Activated CD4-positive, alpha-beta T cell treated with anti-CD3 and anti-CD28 coated beads, Interleukin-10, Interleukin-2, amounts not matched to agents 100 ng/mL and 50 ng/mL, durations not matched to agents 16 hours and 8 hours (primary cell): ENCODE measurements at places on chromosomes 5 and 9.

- no peak for DNase-seq
Measured at GRCh38 chr5:17000291-17000939, 64.3 kb upstream of the MYO10 start.

DNA sequence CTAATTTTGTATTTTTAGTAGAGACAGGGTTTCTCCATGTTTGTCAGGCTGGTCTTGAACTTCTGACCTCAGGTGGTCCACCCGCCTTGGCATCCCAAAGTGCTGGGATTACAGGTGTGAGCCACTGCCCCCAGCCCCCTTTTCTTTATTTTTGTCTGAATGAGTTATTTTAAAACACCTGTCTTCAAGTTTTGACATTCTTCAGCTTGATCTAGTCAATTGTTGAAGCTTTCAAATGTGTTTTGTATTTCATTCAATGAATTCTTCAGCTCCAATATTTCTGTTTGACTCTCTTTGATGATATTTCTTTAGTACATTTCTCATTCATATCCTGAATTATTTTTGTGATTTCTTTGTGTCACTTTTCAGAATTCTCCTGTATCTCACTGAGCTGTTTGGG is 486.2 kb downstream of the DMAC1 start:
- no peak for DNase-seq

- no peak for DNase-seq
Measured at GRCh38 chr5:68347536-68347935, 132.0 kb downstream of the PIK3R1 start.

GRCh38 chr9:2787065-2787464 is 56.8 kb downstream of the PUM3 start:
- DNase-seq: no peak

GRCh38 chr9:33289496-33289895 is 820 bp upstream of the NFX1 start:
- DNase-seq: no peak

DNA sequence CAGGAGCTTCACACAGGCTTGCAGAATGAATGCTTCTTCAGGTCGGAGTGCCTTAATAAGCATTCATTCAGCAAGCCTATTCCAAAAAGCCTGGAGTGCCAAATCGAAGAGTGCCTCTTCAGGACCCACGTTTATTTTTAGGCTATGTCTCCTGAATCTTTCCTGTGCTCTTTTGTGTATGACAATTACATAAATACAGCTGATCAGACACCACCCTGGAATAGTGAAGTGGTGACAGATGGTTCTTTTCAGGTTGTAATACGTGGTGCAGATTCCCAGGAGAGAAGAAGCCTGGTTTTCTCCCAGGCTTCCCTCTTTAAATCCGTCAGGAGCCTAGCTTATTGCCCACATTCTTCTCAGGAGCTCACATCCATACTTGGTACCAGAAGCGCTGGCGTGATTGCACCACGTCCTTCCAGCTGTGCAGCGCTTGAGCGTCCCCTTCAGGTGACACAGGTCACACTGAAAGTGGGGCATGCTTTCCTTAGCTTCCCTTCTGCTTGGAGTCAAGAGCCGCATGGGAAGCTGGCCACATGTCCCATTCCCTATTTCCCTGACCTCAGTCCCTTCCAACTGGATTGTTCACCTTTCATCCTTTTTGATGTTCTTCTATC is 123.1 kb downstream of the ADCY2 start:
- no peak for DNase-seq

GRCh38 chr9:93346231-93347112 is 105.0 kb upstream of the FAM120A start:
- no peak for DNase-seq

- DNase-seq: no peak
Measured at GRCh38 chr9:126633881-126634558, 20.3 kb downstream of the LMX1B start.

DNA sequence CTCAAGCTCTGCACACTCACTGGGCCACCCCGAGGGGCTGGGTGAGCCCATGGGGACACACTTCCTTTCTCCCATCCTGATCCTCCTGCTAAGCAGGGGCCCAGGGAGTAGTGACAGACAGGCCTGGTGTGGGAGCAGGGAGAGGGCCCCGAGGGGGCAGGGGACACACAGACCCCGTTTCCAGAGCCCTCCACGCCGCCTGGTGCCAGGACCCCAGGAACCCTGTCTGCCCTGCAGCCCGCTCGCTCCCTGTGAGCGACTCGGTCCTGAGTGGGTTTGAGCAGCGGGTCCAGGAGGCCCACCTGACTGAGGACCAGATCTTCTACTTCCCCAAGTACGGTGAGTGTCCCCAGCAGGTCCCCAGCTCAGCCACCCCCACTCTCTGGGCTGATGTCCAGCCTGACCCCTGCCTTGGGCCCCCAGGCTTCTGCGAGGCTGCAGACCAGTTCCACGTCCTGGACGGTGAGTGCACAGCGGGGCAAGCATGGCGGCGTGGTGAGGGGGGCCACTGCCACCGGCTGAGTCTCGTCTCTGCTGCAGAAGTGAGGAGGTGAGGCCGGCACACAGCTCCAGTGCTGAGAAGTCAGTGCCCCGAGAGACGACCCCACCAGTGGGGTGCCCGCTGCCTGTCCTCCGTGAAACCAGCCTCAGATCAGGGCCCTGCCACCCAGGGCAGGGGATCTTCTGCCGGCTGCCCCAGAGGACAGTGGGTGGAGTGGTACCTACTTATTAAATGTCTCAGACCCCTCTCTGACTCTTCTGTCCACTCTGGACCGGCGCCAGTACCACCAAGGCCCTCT is 1.4 kb downstream of the C8G start:
- no peak for DNase-seq

GRCh38 chr5:56264417-56265025 is 31.4 kb upstream of the ANKRD55 start:
- DNase-seq: peak; percentile 22

- DNase-seq: no peak
Measured at GRCh38 chr9:114248299-114248707, 74.6 kb upstream of the ORM1 start.

GRCh38 chr5:158485604-158486081 is 614.1 kb downstream of the EBF1 start:
- DNase-seq: no peak

DNA sequence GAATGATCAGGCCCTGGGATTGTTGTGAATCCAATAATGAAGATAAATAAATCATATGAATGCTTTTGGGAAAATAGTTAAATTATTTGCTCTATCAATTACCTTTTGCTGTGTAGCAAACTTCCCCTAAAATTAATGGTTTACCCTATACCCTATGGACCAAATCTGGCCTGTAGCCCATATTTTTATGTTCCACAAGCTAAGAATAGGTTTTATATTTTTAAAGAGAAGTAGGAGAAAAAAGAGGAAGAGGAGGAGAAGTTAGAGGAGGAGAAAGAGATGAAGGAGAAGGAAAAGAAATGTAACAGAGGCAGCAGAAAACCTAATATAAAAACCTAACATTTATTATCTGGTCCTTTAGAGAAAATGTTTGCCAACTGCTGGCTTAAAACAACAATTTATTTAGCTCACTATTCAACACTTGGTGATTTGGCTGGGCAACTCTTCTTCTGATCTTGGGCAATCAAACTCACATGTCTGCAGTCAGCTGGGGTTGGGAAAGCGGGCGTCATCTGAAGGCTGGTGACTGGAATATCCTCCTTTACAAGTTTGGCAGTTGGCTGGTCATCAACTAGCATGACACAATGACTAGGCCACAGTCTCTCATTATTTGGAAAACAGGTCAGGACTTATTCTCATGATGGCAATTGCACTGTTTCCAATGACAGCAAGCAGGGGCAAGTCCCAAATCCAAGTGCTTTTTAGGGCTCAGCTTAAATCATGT is 522.9 kb downstream of the RASEF start:
- DNase-seq: no peak

- no peak for DNase-seq
Measured at GRCh38 chr9:111263116-111263515, 66.9 kb downstream of the OR2K2 start.

- no peak for DNase-seq
Measured at GRCh38 chr5:91128604-91129003, 254.5 kb downstream of the ARRDC3 start.

- no peak for DNase-seq
Measured at GRCh38 chr5:34416501-34417008, 239.6 kb upstream of the RAI14 start.

- DNase-seq: no peak
Measured at GRCh38 chr9:123026425-123026824, 7.0 kb upstream of the GPR21 start.

DNA sequence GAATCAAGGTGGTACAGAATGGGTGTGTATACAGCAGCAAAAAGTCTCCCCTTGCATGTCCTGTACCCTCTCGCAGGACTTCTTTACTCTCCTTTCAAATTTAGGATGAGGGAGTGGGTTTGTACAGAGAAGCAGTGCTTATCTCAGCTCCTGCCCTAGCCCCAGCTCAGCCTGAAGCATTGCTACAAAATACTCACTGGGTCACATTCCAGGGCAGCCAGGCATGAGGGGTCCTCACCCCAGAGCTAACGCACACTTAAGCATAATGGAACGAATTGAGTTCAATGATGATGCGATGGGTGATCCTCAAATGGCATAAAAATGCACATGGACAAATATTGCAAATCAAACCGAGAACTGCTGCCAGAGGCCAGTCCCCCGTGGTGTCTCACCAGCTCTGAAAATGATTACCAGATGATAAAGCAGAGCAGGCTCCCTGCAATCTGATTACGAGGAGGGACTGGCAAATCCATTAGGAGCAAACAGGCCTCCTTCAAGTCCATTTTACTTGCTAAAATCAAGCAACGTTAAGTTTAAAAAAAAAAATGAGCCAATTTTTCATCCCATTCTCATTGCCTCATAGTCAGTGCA is 231.6 kb upstream of the TAS2R1 start:
- DNase-seq: no peak

- no peak for DNase-seq
Measured at GRCh38 chr5:41896230-41896629, 7.9 kb upstream of the RIMOC1 start.
